ENCODE measurements at places on chromosomes 12 and 14.

DNA sequence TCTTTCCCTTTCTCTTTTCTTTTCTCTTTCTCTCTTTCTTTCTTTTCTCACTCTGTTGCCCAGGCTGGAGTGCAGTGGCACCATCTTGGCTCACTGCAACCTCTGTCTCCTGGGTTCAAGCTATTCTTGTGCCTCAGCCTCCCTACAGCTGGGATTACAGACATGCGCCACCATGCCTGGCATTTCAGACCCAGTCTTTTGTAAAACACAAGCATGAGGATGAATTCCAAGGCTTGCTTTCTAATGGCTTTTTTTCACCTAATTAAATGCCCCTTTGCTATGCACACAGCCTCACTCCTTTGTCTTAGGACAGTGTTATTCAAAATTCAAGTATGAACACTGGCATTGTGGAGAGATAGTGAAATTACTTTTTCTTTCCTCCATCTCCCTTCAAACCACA lies 6.0 kb upstream of the SLC38A2 start:
- DNase-seq = no peak

DNA sequence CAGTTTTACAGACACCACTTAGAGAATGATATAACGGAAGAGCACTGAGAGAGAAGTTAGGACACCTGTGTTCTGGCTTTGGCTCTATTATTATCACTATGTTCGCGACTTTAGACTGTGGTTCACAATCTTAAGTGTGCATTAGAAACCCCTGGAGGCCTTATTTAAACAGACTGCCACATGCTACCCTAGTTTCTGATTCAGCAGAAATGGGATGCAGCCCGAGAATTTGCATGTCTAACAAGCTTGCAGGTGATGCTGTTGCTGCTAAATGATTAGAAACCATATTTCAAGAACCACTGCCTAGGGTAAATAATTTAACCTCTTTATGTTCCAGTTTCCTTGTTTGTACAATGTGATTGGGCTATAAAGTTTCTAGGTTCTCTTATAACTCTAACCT lies 3.6 kb upstream of the RAD51AP1 start:
- DNase-seq = no peak

- DNase-seq = no peak
Measured at GRCh38 chr14:53156238-53156637, 3.1 kb upstream of the DDHD1 start.

- no peak for DNase-seq
Measured at GRCh38 chr12:30010071-30011052, 226.6 kb upstream of the TMTC1 start.

DNA sequence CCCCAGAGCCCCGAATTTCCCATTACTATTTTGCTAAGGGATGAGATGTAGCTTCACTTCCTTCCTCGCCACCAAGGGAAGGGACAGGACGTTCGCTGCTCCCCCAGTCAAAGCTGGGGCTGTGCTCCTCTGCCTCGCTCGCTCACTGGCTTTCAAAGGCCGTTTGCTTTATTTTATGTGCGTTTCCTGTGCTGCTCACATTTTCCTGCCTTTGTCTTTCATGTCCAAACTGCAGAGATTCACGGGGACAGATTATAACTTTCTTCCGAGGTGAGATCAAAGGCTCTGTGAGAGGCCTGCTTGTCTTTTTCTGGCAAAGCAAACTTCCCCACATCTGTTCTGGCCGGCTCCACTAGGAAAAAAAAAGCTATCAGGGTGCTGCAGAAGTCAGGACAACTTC lies 76.0 kb upstream of the FZD10 start:
- no peak for DNase-seq

DNA sequence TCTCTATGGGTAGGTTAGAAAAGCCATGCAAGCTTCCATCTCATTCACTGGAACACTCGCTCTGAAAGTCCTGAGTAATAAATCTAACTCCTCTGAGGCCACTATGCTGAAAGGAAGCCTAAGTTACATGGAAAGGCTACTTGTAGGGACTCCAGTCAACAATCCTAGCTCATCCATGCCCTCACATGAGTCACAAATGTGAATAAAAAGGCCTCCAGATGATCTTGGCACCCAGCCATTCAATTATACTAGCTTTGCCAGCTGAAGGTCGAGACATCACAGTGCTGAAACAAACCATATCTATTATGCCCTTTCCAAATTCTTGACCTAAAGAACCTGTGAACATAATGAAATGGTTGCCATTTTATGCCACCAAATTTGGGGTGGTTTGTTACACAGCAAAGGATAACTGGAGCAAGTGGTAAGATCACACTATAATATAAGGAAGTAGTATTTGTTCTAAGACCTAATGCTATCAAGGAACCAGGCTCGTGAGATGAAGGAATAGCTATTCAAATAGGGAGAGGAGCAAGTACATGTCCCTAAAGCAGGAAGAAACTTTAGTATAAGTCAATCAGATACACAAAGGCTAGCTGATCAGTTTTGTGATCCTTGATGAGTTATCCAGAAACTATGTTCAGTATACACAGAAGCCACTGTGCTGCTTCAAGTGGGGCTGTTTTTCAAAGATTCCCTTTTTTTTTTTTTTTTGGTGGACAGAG lies 142.1 kb downstream of the MED13L start:
- no peak for DNase-seq

GRCh38 chr14:101223561-101224162 lies 320.1 kb upstream of the RTL1 start:
- DNase-seq = no peak

- DNase-seq = no peak
Measured at GRCh38 chr14:47276931-47277330, 398.5 kb downstream of the MDGA2 start.

DNA sequence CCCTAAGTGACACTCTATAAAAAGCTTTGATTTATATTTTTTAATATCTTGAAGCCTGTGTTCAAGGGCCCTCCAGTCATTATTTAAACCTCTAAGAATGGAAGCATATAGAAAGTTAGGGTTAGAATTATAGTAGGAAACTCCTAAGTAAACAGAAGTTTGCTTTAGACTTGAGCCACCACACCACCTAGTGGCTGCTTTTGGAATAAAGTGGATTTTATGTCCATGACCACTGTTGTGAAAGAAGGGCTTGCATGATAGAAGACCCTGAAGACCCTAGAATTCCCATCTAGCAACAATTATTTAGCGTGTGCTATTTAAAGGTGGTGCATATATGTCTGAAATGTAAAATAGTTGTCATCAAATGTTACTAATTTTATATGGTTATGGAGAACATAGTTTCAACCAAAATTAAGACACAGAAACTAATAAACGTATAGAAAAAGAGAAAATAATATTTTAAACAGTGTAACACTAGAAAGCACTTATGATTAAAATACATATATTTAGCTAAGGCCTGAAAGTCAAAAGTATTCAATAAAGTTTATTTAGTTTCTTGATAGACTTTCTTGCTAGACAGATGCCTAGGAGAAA lies 21.3 kb downstream of the LRRIQ1 start:
- no peak for DNase-seq

DNA sequence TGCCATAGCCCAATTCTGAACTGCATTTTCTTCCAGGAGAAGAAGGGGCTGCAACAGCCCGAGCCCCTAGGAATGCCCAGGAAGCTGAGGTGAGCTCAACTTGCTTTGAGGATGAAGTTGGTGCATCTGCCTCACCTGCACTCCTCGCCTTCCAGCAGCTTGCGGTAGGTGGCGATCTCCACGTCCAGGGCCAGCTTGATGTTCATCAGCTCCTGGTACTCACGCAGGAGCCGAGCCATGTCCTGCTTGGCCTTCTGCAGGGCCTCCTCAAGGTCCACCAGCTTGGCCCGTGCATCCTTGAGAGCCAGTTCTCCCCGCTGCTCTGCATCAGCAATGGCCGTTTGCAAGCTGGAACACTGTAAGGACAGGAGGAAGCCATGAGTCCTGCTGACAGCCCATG lies 6.0 kb downstream of the KRT75 start:
- no peak for DNase-seq

DNA sequence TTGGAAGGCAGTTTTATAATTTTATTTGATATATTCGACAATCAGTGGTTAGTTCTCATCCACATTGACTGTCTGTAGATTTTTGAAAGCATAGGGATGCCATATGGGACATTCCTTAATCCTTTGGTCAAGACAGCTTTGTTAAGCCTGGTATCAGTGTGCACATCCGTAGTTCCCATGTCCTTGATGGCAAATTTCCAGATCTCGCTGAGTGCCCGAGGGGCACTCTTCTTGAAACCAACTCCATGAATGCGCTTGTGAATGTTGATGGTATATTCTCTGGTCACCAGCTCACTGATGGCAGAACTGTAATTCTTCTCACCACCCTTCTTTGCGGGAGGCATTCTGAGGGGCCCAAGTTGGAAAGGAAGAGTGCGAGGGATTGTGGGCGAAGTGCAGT lies 6.1 kb upstream of the DENND5B start:
- DNase-seq = no peak

- no peak for DNase-seq
Measured at GRCh38 chr14:55599250-55599879, 19.4 kb downstream of the KTN1 start.

- DNase-seq = no peak
Measured at GRCh38 chr12:127550271-127550670, 716.7 kb upstream of the TMEM132C start.

- DNase-seq = no peak
Measured at GRCh38 chr12:29149691-29150281, 708 bp downstream of the FAR2 start.

- DNase-seq = no peak
Measured at GRCh38 chr14:101201535-101202151, 298.1 kb upstream of the RTL1 start.

DNA sequence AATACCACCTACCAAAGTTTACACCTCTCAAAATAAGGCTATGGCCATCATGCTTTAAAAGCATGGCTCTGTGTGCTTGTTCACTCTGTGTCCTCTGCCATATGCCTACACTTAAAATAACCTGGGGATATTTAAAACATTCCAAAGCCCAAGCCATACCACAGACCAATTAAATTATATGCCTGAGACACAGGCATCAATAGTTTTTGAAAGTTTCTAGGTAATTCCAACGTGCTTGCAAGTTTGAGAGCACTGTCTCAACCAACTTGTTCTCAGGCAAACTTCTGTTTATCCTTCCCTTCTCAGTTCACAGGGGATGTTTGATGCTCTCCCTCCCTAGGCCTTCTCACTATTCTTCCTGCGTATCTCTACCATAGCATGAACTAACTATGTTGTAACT lies 3.4 kb upstream of the FRMD6 start:
- DNase-seq = no peak

GRCh38 chr12:92076101-92076500 lies 69.5 kb downstream of the BTG1 start:
- DNase-seq = no peak

DNA sequence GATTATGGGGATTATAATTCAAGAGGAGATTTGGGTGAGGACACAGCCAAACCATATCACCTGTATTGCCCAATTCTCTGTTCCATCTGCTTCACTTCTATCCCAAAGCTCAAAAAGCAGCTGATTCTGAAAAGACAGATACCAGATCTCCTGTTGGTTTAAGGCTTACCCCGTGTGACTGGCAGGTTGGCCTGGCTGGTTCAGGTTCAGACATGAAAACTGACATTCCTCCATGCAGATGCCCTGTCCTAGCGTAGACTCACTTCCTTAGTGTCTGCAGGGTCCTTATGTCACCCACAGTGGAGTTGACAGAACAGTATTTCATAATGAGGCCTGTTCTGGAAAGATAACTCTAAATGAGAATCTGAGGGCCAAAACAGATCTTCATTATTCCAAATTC lies 61.1 kb upstream of the FLRT2 start:
- no peak for DNase-seq

- DNase-seq = no peak
Measured at GRCh38 chr12:4763549-4763948, 43.3 kb downstream of the GALNT8 start.

All from stimulated activated CD8-positive, alpha-beta memory T cell treated with anti-CD3 and anti-CD28 coated beads, Interleukin-2, amount 100 ng/mL, for 48 hours (primary cell).